ENCODE measurements at places on chromosomes 3 and 15.

DNA sequence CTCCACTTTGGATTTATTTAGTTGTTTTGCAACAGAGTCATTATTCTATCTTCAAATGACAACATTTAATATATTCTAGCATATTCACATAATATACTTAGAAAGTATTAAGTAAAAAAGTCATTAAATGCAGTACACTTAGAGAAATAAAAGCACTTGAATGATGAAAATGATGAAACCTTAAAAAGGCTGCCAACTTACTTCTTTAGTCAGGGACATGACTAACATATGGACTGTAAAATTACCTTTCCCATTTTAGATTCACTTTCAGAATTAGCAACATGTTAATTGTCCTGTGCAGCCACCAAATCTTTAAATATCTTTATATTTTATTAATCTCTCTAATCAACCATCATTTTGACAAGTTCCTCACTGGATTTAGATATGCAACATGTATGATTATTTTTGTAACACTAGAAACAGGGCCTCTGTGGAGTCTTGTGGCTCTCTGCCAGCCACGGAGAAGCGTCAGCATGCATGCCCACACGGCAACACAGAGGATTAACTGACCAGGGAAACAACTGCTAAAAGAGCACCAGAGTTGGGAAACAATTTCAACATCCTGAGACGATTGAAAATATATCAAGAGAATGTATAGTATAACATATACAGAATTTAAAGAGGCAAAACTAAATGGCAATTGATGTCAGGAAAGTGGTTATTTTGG lies 95.7 kb downstream of the ANO10 start:
- DNase-seq: no peak

DNA sequence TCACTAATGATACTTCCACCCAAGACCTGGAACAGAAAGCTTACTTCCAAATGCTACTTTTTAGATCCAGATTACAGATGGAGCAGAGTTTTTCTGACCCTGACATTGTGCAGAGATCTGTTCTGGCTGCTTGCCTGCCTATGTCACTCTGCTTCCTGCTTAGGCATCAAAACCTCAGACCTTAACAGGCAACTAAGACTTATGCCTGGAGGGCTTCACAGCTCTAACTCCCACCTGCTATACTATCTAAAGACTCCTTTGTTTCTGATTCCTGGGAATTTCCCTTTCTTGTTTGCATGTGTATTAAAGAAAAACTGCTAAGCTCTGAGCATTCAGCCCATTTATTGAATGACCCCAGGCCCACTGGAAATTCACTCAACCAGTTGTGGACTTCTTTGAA lies 157.4 kb upstream of the NPHP3 start:
- no peak for DNase-seq

GRCh38 chr3:71491154-71491752 lies 92.3 kb downstream of the FOXP1 start:
- DNase-seq: no peak

GRCh38 chr3:197028728-197029510 lies 698 bp downstream of the MELTF start:
- DNase-seq: no peak

GRCh38 chr15:98891301-98891700 lies 116.3 kb downstream of the PGPEP1L start:
- DNase-seq: no peak

DNA sequence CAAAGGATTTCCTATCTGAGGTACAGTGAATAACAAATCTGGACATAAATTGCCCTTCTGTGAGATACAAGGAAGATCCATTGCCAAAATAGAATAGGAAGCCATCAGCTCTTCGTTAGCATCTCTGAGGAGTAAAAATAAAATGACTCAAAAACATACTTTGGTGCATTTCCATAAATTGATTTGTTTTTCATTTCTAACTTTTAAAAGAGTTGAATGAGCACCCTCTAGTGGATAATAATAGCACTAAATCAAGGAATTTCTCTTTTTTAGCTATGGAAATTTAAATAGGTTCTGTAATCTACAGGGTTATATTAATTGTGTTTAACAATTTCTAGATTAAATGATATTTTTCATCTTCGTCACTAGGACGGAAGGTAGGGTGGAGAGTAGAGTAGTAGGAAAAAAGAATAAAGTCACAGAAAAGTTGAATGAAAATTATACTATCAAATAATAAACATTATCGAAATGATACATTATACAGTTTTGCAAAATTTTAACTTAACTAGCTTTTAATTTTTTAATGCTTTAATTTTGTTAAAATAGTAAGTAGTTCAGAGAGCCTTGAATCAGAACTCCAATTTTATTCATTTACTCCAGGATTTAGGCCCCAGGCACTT lies 6.4 kb downstream of the NSUN3 start:
- DNase-seq: no peak

DNA sequence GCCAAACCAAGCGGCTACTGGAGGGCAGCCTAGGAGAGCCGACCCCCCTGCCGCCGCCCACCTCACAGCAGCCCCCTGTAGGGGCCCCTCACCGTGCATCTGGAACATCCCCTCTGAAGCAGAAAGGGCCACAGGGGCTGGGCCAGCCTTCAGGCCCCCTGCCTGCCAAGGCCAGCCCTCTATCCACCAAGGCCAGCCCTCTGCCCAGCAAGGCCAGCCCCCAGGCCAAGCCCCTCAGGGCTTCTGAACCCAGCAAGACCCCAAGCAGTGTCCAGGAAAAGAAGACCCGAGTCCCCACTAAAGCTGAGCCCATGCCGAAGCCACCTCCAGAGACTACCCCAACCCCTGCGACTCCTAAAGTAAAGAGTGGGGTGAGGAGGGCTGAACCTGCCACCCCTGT lies 23.5 kb upstream of the APEH start:
- DNase-seq: no peak

GRCh38 chr15:85284497-85284896 lies 95.9 kb upstream of the AKAP13 start:
- DNase-seq: no peak

DNA sequence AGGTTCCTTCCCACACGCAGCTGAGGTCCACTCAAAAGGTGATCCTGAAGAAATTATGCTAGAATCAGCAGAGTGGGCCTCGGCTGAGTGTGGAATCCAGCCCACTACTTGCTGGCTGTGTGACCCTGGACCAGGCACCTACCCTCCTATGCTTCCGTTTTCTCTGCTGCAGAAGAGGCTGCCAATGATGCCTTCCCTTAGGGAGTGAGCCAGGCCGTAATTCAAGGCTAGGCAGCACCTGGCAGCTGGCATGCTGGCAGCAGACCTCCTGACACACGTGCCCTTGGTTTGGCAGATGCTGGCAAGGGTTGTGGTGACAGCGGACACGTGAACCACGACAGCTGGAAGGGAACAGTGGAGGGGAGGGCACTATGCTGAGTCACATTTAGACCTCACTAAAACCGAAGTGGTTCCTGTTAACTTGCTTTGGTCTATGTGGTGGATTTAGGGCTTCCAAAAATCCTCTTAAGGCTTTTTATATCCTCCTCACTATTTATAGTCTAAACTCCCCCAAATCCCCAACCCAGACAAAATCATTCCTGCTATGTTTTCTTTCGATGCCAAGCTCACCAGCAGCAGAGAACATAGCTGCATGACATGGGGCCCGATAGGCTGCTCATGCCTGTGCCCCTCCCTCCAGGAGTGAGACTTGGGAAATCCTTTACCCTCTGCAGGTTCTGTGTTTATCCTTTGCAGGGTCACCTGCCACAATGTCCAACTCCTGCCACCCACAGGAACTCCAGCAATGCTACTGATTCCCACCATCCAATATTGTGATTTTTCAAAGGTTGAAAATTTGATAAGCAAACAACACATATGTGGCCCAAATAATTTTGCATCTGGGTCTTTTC lies 10.6 kb upstream of the PCSK6 start:
- no peak for DNase-seq

- DNase-seq: no peak
Measured at GRCh38 chr3:190840146-190840545, 22.3 kb downstream of the GMNC start.

DNA sequence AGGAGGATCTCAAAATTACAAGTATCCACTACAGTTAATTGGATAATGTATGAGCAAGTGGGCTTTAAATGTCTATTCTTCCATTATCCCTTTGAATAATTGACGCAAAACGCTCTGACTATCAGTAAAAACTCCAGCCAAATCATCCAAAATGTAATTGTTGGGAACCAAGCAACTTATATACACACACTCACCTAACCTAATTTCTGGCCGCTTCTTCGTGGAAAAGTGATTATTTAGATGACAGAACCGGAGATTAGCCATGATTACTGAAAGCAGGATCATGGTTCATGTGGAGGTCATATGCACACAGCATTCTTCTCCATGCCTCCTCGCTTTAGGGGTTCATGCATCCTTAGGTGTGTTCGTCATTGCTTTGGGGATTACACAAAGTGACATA lies 992.4 kb downstream of the NAALADL2 start:
- no peak for DNase-seq

GRCh38 chr3:89851974-89852621 lies 744.7 kb downstream of the EPHA3 start:
- no peak for DNase-seq

GRCh38 chr3:42183991-42184632 lies 81.9 kb downstream of the CCK start:
- DNase-seq: no peak

GRCh38 chr15:50247819-50248655 lies 17.5 kb downstream of the HDC start:
- DNase-seq: peak; percentile 11

- no peak for DNase-seq
Measured at GRCh38 chr3:52399131-52399530, 45.8 kb downstream of the SEMA3G start.

DNA sequence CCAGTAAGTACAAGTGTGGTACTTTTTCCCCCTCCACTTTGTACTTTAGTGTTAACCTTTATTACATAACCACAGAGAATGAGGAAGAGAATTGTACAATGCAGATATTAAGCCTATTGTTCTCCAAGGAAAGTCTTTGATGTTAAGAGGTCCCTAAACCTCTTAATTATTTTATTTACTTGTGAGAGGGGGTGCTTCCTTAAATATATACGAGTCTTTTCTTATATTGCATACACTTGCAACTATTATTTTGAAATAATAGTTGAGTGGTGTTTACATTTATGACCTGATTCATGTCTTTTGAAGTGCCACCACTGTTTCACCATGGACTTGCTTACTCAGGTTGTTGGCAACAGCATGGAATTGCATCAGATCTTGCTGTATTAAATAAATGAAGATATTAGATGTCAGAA lies 10.1 kb downstream of the USP3 start:
- DNase-seq: no peak

All from stimulated activated CD4-positive, alpha-beta T cell treated with anti-CD3 and anti-CD28 coated beads, TNF-alpha, amount 100 ng/mL, for 4 hours (primary cell).